ENCODE measurements at places on chromosomes 3 and 15. TPM values are rescaled to one million over a fixed set of nuclear protein-coding genes. Genes with fewer than 3 reads are reported as not detected.

The TTLL13 gene
- polyA plus RNA-seq, result not detected

The ADAMTS17 gene
- polyA plus RNA-seq, result 1.5 TPM

DNA sequence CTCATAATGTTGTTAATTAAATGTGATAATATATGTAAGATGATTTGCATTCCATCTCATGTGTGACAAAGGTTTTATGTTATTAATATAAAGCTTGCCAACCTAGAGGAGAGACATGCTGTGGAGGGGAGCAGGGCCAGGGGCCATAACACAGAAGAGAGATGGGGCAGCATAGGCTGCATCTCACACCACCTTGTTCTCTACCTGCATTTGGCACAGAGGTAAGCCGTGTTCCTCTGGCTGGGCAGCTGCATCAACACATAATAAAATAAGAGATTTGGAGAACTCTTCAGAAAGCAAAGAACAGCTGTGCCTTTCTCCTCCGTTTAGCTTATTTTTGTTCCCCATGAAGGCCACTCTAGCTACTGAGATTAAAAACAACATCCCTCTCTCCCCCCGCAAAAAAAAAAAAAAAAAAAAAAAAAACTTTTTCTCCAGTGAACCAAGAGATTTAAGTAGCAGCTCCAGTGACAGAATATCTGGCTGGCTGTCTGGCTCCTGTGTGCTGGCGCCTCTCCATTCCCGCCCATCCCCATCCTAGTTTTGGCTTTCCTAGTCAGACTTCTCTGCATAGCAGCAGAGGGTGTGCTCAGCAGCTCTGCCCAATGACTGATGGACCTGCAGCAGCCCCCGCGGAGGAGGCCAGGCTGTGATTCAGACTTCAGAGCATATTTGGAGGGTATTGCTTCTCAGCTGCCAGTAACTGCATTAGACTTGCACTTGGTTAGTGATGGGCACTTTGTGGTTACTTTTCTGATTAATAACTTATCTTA lies 52.2 kb upstream of the STXBP5L start:
- H3K27me3 ChIP-seq, result no peaks in the 10 kb centered on the region
- H3K27ac ChIP-seq, result no peak overlapping the region
- DNase-seq, result no peak
- H3K4me1 ChIP-seq, result no peaks in the 10 kb centered on the region
- H3K36me3 ChIP-seq, result no peaks in the 10 kb centered on the region

DNA sequence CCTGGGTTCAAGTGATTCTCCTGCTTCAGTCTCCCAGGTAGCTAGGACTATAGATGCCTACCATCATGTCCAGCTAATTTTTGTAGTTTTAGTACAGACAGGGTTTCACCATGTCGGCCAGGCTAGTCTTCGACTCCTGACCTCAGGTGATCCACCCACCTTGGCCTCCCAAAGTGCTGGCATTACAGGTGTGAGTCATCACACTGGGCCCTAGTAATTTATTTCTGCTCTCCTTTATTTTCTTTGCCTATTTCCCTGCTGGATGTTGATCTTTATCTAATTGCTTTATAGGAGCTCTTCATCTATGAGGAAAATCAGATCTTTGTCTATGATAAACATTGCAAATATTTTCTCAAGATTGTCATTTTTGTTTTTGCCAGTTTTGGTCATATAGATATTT lies 31.7 kb downstream of the UQCC5 start:
- no peaks in the 10 kb centered on the region for H3K27me3 ChIP-seq
- H3K27ac ChIP-seq, result no peak overlapping the region
- no peaks in the 10 kb centered on the region for H3K4me1 ChIP-seq
- no peak overlapping the region for H3K4me3 ChIP-seq

Measured in naive thymus-derived CD4-positive, alpha-beta T cell (primary cell).